ENCODE measurements at places on chromosomes 3 and 15.

DNA sequence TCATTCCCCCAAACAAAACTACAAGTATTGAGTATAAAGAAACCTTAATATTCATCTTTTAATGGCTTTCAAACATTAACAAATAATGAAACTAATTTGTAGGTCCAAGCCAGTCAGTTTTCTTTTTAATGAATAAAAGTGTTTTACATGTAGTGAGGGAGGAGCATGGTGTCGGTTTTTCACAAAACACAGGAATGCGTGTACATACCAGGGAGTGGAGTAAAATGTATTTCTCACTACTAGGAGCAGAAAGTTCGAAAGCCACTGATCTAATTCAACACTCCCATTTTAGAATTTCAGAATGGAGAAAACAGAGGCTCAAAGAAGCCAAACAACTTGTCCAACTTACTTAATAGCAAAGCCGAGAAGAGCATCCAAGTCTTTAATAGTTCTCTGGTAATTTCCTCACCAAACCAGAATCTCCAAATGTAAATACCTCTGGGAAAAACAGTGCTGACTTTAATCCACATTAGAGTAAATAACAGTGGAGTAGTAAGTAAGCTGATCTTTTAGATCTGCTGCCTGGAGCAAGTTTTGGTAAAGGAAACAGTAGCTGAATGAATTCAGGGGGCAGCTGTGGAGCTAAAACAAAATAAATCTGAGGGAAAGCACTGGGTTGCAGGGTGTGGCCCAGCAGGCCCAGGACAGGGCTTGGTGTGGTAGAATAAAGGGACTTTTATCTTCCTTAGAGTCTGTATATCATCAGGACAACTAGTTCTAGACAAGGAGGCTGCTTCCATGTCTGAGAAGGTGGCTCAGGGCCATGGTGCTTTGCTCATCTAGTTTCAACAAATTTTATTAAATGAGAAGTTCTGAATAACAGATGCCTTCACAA is 7.9 kb downstream of the ANP32A start:
- no peak for DNase-seq

- DNase-seq: no peak
Measured at GRCh38 chr15:43429687-43430086, 58.8 kb downstream of the TUBGCP4 start.

- DNase-seq: no peak
Measured at GRCh38 chr15:101170568-101171350, 81.1 kb downstream of the CHSY1 start.

DNA sequence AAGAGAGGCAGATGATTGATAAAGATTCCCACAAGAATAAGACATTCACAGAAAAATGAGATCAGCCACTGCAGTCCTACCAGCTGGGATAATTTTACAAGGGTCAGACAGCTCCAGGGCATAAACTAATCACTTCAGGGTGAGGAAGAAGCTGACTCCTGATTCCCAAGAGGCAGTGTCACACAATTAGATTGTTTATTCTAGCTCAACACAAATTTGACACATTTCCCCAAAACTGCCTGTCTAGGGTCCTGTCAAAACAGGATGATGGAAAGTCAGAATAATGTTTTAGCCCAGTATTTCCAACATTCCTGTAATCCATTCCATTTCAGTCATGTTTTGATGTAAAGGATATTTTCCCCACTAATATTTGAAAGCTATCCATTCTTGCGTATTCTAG is 110.8 kb downstream of the TNIK start:
- no peak for DNase-seq

DNA sequence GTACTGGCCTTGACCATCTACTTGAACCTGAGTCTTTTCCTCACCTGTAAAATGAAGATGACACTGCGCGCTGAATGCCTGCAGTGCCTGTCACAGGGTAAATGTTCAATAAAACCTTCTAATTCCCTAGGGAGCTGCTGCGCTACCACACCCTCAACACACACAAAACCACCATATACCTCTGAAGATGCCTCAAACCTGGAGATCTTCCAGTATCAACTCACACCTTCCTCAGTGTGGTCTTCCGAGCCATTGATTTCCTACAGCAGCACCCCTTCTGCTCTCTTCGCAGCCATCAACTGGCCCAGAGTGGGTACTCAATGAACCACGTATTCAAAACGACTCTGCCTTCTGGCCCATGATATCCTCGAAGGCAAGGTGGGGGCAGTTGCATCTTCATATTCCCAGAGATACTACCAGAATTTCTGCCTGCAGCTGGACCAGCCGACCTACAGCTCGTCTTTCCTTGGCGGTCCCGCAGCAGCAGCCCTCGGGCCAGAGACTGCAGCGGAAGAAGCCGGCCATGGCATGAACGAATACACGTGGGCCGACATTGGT is 695 bp downstream of the RPL32 start:
- DNase-seq: no peak

DNA sequence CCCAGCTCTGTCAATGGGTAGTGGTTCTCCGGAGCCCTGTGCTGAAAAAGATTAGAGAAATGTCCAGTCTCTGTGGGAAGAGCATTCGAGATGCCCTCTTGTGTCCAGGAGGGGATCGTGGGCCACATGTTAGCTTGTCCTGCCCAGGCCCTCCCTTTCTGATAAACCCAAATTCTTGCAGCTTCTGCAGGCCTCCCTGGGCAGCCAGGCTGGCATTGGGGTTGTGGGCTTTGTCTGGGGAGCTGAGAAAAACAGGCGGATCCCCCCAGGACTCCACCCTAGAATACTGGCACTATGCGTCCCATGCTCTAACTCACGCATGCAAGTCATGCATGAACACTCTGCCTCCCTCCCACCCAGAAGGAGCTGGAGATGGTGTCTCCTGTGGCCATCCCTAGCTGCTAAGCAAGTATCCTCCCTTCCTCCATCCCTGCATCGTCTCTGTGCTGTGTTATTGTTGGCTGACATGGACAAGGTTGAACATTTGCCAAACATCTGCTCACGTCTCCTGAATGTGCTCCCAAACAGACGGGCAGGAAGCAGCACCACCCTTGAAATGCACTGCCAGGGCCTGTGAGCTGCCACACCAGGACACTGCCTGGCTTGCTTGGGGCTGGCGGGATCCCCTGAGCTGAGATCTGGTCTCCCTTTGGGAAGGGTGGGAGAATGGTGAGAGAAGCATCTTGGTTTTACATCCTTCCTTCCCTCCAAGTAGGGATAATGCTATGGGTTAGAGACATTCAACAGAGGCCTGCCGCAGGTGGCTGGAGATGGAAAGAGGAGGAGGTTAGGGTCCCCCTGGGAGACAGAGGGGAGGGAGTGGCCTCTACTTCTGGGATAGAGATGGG is 26.5 kb downstream of the CFAP161 start:
- DNase-seq: no peak

GRCh38 chr3:4515916-4516579 is 22.9 kb downstream of the ITPR1 start:
- DNase-seq: no peak

GRCh38 chr3:71723452-71724170 is 1.6 kb downstream of the EIF4E3 start:
- DNase-seq: no peak

GRCh38 chr15:29294732-29295325 is 25.2 kb upstream of the NSMCE3 start:
- DNase-seq: no peak

DNA sequence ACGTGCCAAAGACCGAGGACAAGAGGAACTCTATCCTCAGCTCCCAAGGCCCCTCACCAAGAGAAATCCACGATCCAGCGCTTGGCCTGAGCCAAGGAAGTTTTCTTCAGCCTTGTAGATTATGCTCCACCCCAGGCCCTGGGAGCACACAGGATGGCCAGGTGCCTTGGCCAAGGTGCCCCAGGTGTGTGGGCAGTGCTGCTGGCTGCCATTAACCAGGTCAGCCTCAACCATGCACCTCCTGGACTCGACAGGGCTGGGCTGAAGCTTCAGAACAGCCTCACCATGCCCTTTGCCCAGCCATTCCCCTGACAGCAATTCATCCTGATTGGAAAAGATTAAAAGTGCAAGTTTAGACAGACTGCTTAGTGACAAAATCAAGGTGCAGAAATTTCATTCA is 10.9 kb upstream of the MESP1 start:
- DNase-seq: no peak

DNA sequence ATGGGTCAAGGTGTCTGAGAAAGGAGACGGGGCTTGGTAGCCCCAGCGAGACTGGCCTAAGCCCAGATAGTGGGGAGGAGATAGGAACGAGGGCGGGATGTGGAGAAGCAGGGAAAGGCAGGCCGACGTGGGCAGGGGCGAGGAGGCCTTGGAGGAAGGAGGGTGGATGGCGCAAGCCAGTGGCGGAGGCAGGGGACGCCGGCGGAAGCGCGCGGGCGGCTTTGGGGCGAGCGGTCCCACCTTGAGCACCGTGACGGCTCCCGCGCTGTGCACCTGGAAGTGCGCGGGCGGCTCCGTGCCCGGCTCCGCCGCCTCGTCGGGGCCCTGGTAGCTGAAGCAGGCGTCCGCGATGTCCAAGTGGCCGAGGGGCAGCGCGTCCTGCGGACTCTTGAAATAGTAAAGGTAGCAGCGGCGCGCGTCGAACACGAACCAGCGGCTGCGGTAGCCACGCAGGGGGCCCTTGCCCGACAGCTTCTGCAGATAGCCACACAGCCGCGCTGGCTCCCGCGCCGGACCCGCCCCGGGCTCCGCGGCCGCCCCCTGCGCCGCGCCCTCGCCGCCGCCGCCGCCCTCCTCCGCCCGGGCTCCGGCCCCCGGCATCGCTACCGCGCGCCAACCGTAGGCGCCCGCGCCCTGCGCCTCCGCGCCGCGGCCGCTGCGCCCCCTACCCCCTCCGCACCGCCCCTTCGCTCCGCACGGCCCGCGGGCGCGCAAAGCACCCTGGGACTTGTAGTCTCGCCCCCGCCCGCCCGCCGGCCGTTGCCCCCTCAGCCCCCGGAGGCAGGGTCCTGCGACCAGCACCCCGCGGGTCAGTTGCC is at the start of gene TBC1D2B:
Gene TBC1D2B (minus strand): TSS at position 659 of the 818 bp plus-strand sequence. CDS start 59 bp downstream, at position 600.
- DNase-seq: peak; percentile 1

DNA sequence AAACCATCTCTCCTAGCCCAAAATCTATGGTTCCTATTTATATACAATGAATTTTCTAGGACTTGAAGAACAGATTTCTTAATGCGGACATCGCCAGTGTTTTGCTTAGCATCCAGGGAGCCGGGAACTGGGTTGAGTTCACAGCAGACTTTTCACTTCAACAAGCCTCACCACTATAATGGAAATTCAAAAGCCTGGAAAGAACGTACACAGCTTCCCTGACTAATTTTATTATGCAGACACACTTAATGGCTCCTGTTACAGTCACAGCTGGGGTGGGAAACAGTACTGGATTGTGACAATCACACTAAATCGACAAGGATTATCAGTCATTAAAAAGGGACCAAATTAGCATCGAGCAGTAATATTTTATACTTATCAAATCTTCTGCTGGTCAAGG is 129.2 kb upstream of the BNIP2 start:
- no peak for DNase-seq

DNA sequence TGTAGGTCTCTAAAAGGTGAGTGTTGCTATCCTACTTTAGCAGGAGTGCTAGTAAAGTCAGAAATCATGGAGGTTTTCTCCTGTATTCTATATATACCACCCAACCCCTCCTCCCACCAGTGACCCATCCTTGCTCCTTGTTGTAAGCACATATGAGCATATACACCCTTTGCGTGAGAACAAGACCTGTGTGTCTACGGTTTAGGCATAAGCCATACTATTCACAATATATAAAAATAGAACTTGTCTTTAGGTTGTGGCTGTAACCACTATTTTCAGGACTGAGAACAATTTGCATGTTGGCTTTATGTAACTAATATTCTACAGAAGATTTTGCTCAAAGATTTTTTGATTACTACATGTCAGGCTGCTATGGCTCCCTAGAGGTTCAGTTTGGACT is 59.1 kb upstream of the TOP2B start:
- DNase-seq: no peak

- peak; percentile 20 for DNase-seq
Measured at GRCh38 chr3:193552923-193553322, 1.8 kb downstream of the ATP13A4 start.

GRCh38 chr15:40055576-40056293 is 16.8 kb upstream of the SRP14 start:
- no peak for DNase-seq

- no peak for DNase-seq
Measured at GRCh38 chr3:14077310-14077709, 47.4 kb downstream of the CHCHD4 start.

DNA sequence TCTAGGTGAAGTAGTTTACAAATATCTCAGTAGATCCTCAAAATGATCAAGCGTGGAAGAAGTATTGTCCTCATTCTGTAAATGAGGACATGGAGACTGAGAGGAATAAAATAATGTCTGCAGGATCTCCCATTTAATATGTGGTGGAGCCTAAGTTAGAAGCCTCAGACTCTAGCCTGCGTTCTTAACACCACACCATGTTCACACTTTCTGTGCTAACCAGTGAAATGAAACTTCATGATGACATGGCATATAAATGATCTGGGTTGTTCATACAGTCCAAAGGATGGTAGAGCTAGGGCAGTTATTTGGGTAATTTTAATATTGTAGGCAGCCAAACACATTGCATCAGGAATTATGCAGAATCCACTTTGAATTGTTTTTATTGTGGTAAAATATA is 25.1 kb upstream of the APH1B start:
- DNase-seq: no peak

DNA sequence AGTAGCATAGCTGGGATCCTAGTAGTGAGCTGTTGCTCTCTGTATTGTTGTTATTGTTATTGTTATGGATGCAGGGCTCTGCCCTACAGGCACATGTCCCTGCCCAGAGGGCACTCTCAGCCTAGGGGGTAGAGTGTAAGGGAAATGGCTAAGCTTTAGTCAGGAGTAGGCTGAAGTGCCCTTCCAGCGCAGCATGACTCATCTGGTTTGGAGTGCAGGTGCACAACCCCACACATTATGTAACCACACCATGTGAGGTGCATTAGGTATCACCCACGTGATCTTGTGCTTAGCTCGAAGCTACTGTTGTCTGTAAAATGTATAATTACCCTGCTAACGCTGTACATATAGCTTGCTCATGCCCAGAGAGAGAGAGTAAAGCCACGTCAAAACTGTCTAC is 48.3 kb upstream of the TIPARP start:
- DNase-seq: peak; percentile 47

DNA sequence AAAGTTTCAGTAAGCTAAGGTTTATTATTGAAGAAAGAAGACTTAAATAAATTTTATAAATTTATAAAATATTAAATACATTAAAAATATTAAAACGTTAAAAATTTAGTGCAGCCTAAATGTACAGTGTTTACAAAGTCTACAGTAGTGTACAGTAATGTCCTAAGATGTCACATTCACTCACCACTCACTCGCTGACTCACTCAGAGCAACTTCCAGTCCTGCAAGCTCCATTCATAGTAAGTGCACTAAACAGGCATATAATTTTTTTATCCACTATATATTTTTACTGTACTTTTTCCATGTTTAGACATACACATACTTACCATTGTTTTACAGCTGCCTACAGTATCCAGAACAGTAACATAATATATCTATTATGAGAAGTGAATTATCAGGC is 51.5 kb downstream of the TJP1 start:
- no peak for DNase-seq

- no peak for DNase-seq
Measured at GRCh38 chr15:31297575-31298456, 28.8 kb upstream of the KLF13 start.

GRCh38 chr3:58647381-58648141 is 19.0 kb downstream of the FAM3D start:
- DNase-seq: peak; percentile 5

GRCh38 chr3:184145111-184145524 is 10.0 kb downstream of the EIF2B5 start:
- DNase-seq: no peak

Measured in NCI-H748 treated with DMSO at 0.1 percent for 48 hours (cell line).